ENCODE measurements at places on chromosomes 7 and 10.

DNA sequence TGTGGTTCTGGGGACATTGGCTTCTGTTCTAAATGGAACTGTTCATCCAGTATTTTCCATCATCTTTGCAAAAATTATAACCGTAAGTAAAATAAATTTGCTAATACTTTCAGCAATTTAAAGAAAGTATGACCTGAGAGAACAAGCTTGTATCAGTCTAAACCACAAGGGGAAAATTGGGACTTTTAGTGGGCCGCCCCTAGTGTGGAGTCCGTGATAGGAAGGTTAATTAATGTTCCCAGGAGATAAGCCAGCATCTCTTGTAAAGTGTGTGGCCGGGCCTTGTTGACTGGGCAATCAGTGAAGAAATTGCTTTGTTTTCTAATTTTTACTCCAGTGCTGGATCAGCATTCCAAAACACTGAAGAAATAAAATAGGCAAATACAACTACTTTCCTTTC is 83.0 kb downstream of the ABCB5 start:
- DNase-seq: no peak

DNA sequence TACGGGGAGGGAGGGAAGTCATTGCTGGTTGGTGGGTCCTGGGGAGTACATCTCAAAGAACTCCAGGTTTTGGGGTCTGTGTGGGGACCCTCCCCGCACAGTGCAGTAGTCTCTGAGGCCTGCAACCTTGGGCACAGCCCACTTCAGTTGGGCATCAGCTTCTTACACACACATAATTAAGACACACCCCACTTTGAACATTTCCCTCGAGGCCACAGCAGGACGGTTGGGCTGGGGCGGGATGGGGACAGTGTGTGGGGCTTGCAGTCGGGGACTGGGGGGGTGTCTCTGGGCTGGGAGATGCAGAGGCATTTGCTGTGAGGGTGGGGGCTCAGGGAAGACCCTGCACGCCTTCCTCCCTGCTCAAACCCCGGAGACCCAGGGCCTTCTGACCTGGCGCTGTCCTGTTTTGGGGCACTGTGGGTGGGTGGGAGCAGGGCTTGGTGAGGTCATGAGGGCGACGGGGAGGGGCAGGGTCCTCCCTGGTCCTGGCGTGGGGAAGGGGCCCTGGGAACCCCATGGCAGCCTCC is 1.3 kb downstream of the LFNG start:
- peak; percentile 53 for DNase-seq

DNA sequence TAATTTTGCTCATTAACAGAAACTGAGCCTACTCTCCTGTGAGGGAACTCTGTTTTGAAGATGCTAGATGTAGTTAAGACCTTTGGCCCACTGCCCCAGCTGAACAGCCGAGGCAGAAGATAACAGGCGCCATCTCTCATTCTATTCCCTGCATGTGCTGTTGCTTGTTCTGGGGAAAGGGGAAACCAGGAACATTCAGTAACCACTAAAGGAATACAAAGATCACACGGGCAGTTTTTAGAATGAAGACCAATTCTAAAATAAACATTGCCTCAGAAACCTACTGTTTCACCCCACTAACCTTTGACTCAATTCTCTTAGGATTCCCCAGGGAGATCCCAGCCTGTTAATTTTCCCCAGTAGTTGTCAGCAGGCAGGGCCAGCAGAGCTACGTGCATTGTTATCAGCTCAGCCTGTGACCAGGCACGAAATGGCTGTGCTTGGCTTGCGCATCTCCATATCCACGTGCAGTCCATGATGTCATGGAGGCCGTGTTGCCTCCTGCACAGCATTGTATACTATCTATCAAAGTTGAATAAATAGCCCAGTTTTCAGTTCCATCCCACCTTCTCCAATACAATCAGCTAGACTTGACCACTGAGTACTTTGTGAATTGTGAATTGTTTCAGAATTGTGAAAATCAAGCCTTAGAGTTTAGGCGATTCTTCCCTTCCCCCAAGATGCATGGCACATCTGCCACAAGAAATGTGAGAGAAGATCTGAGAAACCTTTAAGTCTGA is 36.0 kb downstream of the ANK3 start:
- DNase-seq: no peak

DNA sequence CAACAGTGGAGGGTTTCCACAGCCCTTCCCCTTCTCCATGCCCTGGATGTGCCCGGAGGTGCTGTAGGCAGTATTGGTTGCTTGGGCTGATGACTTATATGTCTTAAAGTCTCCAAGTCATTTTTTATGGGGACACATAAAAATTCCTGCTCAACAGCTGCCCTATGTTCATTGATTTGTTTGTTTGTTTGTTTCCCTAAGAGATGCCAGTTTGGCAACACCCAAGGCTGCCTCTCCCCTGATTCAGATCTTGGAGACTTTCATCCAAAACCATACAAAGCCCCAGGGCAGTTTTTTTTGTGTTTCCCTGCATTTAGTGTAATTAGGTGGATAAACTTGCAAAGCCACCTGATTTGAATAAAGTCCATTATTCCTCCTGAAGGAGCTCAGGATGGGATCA is 115.3 kb downstream of the PLPP4 start:
- no peak for DNase-seq

- DNase-seq: no peak
These were observed 20.7 kb downstream of the CAV1 start for GRCh38 chr7:116545411-116545993.

DNA sequence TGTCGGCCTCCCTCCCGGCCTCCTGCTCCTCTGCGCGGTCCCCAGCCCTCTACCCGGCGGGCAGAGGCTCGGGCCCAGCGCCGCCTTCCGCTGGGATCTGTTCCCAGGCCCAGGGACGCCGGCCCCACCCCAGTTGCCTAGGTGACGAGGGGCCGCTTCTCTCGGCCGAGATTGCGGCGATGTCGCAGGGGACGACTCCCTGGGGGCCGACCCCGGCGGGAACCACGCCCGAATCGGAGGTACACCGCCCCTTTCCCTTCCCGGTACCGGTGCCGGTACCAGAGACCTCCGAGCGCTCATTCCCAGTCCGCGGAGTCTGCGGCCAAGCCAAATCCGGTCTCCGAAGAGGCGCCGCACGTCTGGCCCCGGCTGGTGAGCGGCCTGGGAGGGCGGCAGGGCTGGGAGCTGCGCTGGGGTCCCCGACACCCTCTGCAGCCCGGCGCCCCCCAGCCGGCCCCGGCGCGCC is at the start of gene CABCOCO1:
TSS of gene CABCOCO1 (plus strand) at position 136 of the 466 bp plus-strand sequence. CDS start at position 180, 44 bp downstream.
- DNase-seq: no peak

- no peak for DNase-seq
These were observed 51.0 kb downstream of the ZNF777 start for GRCh38 chr7:149409895-149410294.

- DNase-seq: no peak
These were observed 1.0 kb downstream of the ACSL5 start for GRCh38 chr10:112374724-112375541.

- DNase-seq: peak; percentile 38
These were observed 121.6 kb upstream of the ZNF92 start for GRCh38 chr7:65251851-65252620.

- DNase-seq: no peak
These were observed 38.5 kb downstream of the BNIP3 start for GRCh38 chr10:131943021-131943814.
